ENCODE measurements at places on chromosomes 12 and 14. TPM values are rescaled to one million over a fixed set of nuclear protein-coding genes. Genes with fewer than 3 reads are reported as not detected.

The SLC25A47 gene
- not detected for total RNA-seq

The SLCO1C1 gene
- 0.17 TPM for total RNA-seq

The RDH11 gene
- 35.1 TPM for total RNA-seq

The POTEM gene
- not detected for total RNA-seq

The SLC25A21 gene
- 3.3 TPM for total RNA-seq

The FLRT2 gene
- 2.5 TPM for total RNA-seq

The STAC3 gene
- 0.80 TPM for total RNA-seq

The TAS2R42 gene
- total RNA-seq, result not detected

The RIMBP2 gene
- 1.8 TPM for total RNA-seq

The DTX1 gene
- total RNA-seq, result 3.7 TPM

The MMP19 gene
- 17.4 TPM for total RNA-seq

The NID2 gene
- 40.4 TPM for total RNA-seq

The SARNP gene
- total RNA-seq, result 78.0 TPM

The RNF34 gene
- total RNA-seq, result 43.2 TPM

The PLEKHH1 gene
- total RNA-seq, result 3.8 TPM

The PTMS gene
- 419 TPM for total RNA-seq

The CMKLR1 gene
- total RNA-seq, result 14.5 TPM

The KRT3 gene
- total RNA-seq, result not detected

The LYZ gene
- total RNA-seq, result 95.3 TPM

The LRIG3 gene
- 56.5 TPM for total RNA-seq

The GMFB gene
- 49.4 TPM for total RNA-seq

The ARMH4 gene
- 6.1 TPM for total RNA-seq

The ANKRD52 gene
- 31.5 TPM for total RNA-seq

The TPPP2 gene
- not detected for total RNA-seq

Measured in esophagus muscularis mucosa (tissue), 4 donors.